ENCODE measurements at places on chromosomes 2 and 18. TPM values are rescaled to one million over a fixed set of nuclear protein-coding genes. Genes with fewer than 3 reads are reported as not detected.

PIEZO2 gene
- total RNA-seq: 0.64 TPM

TTR gene
- not detected for total RNA-seq

ORC4 gene
- total RNA-seq: 38.9 TPM

C1GALT1C1L gene
- 2.5 TPM for total RNA-seq

RAB3GAP1 gene
- 33.7 TPM for total RNA-seq

C18orf54 gene
- 2.9 TPM for total RNA-seq

SIX3 gene
- total RNA-seq: 0.32 TPM

PSTPIP2 gene
- 0.23 TPM for total RNA-seq

CPLX4 gene
- total RNA-seq: not detected

CTNNA2 gene
- 0.89 TPM for total RNA-seq

RAMP1 gene
- not detected for total RNA-seq

DNAH7 gene
- 1.4 TPM for total RNA-seq

FIGLA gene
- not detected for total RNA-seq

ONECUT2 gene
- 0.21 TPM for total RNA-seq

SH2D6 gene
- 1.6 TPM for total RNA-seq

CPO gene
- not detected for total RNA-seq

DNAJC5G gene
- not detected for total RNA-seq

LAMA3 gene
- total RNA-seq: 38.4 TPM

ALK gene
- not detected for total RNA-seq

INPP1 gene
- total RNA-seq: 29.4 TPM
